ENCODE measurements at places on chromosomes 2 and 18.

- no peak for DNase-seq
These were observed 61.2 kb downstream of the WDSUB1 start for GRCh38 chr2:159225025-159226016.

DNA sequence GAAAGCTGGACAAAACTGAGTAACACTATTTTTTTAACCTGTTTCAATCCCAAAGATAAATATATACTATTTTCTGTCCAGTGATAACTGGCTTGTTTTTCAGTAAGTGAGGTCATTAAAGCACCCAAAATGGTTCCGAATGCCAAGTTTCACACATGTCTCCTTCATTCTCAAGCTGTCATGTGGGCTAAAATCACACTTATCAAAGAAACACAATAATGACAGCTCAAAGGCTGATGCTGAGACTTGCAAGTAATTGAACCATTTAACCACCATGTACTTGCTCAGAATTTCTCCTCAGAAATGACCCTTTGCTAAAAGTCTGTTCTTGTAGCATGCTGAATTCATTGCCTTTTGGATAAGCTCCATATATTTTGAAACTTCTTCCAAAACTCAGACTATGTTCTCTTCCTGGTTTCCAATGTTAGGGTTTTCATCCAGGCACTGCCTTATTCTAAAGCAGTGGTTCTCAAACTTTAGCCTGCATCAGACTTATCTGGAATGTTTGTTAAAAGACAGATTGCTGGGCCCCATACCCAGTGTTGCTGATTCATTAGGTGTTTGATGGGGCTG is 149.8 kb downstream of the VWC2L start:
- no peak for DNase-seq

- DNase-seq: no peak
These were observed 60.8 kb downstream of the KYNU start for GRCh38 chr2:142938240-142938639.

GRCh38 chr2:230870544-230871360 is 6.0 kb downstream of the ITM2C start:
- no peak for DNase-seq

DNA sequence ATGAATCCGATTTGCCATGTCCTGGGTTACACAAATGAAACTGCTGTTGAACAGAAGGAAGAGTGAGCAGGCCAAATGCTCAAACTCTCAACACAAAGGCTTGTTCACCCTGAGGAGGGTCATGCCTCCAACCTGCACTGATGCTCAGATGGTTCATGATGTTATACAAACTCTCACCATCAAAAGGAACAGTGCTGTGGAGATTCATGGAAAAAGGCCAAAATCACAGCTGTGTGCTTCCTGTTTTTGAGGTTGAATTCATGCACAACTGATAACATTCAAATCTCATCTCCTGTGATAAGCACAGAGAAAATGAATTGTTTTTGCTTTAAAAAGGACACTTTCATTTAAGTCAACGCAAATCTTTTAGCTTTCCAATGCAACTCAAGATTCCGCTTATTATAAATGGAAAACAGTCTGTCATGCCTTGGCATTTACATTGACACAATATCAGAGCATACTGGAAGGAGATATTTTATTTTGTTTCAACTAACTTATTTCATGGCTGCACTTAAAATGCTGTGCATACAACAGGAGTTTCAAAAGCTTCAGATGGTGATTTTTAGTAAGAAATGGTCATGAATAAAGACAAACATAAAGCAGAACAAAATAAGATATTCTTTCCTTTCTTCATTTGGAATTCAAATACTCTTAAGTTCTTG is 22.2 kb upstream of the TTN start:
- no peak for DNase-seq

- DNase-seq: no peak
These were observed 527.6 kb downstream of the SATB2 start for GRCh38 chr2:198930170-198930569.
